Body of pancreas (tissue), 4 donors: ENCODE measurements at places on chromosomes 4 and X. TPM values are rescaled to one million over a fixed set of nuclear protein-coding genes. Genes with fewer than 3 reads are reported as not detected.

ITIH6 gene
- not detected for total RNA-seq

MAP7D3 gene
- 12.2 TPM for total RNA-seq

MAD2L1 gene
- 0.78 TPM for total RNA-seq

SULT1E1 gene
- total RNA-seq: not detected

PNMA6A gene
- 2.1 TPM for total RNA-seq

RNF212 gene
- 20.5 TPM for total RNA-seq

PPP2R2C gene
- 0.66 TPM for total RNA-seq

TREX2 gene
- total RNA-seq: 1.6 TPM

RAI2 gene
- total RNA-seq: 8.6 TPM

ALAS2 gene
- not detected for total RNA-seq

GAGE12D gene
- total RNA-seq: not detected
